T follicular helper cell (primary cell): ENCODE measurements at places on chromosomes 1 and 21.

DNA sequence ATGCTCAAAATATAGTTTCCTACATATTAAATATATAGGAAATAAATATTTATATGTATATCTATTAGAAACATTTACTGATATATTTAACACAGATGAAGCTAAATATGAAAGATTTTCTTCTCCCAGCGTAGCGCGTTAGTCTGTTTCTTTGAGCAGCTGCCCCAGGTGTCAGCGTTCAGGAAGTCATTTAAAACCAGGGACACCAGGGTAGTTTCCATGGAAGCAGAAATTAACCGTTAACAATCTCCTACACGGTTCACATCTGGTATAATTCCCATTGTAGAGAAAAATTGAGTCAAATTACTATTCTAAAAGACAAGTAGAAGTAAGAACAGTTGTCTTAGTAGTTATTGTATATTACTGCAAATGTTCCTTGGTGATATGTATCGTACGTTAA is 1443.7 kb downstream of the MRPL39 start:
- DNase-seq: no peak

- DNase-seq: peak; percentile 58
These were observed 1.4 kb downstream of the NIT1 start for GRCh38 chr1:161119092-161119903.

DNA sequence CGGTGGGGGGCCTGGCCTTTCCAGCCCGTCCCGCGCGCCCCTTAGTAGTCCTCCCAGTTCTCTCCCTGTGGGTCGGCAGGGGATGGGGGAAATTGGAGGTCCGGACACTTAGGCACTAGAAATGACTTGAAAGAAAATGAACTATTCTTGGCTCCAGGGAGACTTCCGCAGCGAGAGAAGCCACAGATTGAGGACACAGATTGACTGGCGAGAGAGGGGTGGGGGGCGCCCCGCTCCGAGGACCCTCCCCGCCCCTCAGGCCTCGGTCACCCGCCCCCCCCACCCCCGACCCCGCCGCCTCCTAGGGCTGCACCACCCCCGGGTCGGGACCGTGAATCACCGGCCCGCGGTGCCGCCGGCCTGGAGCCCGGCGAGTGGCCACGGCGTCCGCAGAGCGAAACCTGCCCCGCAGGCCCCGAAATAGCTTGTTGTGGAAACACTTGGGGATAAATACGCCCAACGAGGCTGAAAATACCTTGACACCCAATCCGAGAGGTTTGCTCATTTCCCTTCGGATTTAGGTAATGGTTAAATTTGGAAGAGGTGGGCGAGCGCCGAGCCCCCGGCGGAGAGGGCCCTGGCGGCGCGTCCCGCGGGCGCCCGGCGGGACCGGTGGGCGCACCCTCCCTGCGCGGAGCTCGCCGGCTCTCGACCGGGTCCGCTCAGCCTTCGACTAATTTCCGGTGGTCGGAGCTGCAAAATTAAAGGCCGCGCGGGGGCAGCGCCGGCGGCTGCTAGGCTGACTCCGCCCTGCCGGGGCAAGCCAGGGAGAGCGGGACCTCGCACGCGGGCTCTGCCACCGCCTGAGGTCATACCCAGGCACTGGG is at the start of gene GFI1:
Gene GFI1, minus strand, starts transcription at position 675 of the 827 bp plus-strand sequence. CDS start 3,438 bp downstream, outside the sequence.
- DNase-seq: peak; percentile 30

GRCh38 chr1:194280463-194280862 is 1094.0 kb upstream of the B3GALT2 start:
- DNase-seq: no peak

DNA sequence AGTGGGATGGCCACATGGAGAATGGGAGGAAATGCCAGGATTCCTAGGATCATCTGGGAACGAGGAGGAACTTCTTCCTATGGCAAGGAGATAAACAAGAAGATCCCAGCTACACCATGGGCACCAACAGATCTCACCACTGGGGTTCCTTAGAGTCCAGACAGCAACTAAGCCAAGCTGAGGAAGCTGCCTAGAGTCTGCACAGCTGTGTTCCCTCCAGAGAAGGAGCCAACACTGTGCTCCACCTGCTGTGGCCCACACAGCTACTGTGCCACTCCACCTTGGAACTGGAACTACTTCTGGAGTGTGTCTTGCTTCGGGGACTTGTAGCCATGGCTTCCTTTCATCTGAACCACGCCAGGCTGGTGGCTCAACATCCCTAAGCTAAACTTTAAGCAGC is 6.0 kb downstream of the IFNAR1 start:
- DNase-seq: no peak

DNA sequence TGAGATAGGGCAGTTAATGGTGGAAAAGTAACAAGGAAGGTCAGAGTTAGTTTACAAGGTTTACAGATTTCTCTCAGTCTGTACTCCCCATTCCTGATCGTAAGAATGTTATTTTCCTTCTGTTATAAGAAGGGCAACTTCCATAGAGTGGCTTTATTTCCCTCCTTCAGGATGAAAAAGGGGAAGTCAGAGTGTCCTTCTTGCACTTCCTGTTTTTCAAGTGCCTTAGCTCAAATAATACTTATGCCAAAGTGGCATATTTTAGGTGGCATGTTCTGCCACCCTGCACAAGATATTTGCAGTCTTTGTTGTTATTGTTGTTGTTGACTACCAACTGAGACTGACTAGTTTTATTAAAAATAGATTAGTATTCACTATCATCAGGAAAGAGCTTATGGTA is 730.7 kb upstream of the ADGRL4 start:
- no peak for DNase-seq
